Stimulated activated CD4-positive, alpha-beta T cell treated with anti-CD3 and anti-CD28 coated beads, Interleukin-2, amount 100 ng/mL, for 48 hours (primary cell): ENCODE measurements at places on chromosomes 12 and 14.

DNA sequence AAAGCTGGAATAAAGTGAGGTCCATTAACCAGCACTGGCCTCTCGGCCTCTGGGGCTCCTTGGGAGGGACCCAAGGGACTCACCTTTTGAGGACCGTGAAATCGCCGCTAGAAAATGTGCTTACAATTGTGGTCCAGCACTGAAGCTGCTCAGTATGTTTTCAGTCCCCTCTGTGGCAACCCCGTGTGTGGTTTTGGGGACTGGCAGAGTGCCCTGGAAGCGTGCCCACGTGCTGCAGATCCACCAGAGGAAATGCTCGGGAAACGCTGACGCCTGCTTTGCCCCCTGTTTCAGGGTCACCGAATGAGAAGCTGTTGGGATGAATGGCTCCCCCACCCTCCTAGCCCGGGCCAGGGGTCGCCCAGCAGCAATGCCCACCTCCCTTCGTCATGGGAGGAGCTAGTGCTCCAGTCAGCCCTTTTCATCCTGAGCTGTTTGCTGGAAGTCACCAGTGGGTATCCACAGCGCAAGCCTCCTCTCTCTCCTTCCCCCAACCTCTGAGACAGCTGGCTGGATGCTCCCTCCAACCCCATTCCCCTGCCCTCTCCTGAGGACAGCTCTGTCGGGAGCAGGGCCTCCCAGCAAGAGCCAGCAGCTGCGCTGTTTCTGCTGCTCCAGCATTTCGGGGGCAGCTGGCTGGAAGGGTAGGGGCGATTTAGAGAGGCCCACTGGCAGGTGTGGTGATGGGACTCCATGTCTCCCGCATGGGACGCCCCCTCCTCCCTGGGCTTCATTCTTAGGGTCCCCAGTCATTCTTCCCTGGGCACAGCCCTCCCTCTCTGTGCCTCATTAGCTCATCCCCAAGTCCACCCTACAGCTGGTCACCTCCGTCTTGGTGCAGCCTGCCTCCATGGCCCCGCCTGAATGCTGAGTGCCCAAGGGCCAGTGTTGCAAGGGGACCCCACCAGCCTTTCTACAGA is 33.2 kb upstream of the PPP1R13B start:
- no peak for DNase-seq

DNA sequence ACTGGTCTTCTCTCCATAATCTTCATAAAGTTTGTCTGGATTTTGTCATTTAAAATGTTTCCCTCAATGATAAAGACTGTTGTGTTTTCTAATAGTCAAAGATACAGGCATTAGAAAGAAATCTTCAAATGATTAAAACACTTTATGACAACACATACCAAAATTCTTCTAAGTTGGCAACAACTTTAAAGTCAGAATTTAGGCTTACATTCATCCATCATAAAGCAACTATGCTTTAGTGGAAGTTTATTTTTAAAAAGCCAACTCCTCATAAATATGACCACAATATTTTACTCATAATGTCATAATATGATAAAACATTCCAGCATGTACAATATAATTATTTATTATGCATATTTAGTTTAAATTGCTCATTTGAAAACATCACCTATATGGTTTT is 17.2 kb upstream of the CCER1 start:
- DNase-seq, result no peak

GRCh38 chr14:60356386-60356785 is 107.4 kb downstream of the PPM1A start:
- no peak for DNase-seq

DNA sequence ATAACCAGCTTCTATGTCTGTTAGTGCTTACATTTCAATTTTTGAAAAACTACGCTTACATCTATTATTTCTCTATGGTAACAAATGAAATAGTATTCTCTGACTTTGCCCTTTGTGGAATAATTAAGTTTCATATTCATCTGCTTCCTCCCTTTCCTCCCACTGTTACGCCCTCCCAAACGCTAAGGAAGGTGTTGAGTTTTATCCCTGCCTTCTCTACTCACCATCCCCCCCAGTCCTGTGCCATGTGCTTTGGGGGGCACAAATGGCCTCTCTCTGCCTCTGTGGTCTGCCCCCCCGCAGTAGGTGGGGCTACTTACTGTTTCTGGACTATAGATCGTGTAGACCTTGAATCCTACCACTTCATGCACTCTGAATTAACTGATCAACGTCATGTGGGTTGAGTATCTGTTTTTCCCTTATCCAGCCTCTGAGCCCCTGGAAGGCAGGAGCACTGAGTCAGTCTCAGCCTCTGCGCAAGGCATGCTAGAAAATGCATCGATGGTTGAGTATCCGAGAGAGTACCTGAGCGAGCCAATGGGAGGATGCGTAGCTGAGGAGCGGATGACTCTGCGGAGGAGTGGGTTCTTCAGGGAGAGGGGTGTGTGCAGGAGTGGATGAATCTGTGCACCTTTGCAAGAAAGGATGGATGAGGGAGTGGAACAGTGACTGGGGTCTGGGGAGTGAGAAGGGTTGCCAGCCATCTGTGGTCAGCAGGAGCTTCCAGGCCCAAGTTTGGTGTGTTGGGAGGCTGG is 114.5 kb upstream of the RTL1 start:
- no peak for DNase-seq
